ENCODE measurements at places on chromosomes 5 and 9.

DNA sequence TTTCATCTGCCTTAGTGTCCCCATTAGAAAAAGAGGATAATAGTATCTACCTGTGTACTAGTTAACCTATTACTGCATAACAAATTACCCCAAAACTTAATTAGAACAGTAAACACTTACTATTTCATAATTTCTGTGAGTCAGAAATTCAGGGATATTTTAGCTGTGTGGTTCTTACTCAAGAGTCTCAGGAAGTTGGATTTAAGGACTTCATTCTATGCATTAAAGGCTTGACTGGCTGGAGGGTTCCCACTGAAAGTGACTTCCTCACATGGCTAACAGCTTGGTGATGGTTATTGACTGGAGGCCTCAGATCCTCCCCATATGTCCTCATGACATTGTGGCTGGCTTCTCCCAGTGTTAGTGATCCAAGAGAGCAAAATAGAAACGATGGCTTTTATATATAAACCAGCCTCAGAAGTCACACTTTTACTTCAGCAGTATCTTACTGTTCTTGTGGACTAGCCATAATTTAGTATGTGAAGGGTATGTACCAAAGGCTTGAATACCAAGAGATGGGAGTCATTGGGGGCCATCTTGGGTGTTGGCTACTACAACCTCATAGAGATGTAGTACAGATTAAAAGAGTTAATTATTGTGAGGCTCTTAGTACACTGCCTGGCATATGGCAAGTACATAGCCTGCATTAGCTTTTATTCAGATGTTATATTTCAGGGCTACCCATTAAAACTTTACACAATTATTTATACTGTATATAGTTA lies 9.9 kb downstream of the RAD23B start:
- no peak for DNase-seq

GRCh38 chr5:152378730-152379129 lies 26.3 kb downstream of the NMUR2 start:
- DNase-seq = no peak

GRCh38 chr9:135456436-135457104 lies 23.0 kb upstream of the PPP1R26 start:
- no peak for DNase-seq

- DNase-seq = no peak
These were observed 829.0 kb downstream of the TLE4 start for GRCh38 chr9:80400624-80401230.

DNA sequence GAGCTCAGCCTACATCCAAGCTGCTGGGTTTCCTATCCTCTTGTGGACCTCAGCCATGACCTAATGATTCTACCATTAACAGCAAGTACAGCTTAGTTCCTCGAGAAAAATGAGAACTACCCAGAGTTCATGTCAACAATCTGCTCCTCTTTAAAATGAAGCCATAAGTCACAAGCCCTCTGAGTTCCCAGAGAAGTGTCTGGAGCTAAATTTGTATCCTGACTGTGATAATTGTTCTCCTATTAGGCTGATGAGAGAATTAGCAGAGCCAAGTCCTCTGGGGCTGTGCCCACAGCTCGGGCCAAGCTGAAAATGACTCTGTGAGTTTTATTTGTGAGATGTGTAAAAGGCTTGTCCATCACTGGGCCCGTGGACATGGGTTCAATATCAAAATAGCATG lies 145.1 kb upstream of the SMIM23 start:
- no peak for DNase-seq

- DNase-seq = no peak
These were observed 19.7 kb downstream of the MEGF9 start for GRCh38 chr9:120694559-120694958.

DNA sequence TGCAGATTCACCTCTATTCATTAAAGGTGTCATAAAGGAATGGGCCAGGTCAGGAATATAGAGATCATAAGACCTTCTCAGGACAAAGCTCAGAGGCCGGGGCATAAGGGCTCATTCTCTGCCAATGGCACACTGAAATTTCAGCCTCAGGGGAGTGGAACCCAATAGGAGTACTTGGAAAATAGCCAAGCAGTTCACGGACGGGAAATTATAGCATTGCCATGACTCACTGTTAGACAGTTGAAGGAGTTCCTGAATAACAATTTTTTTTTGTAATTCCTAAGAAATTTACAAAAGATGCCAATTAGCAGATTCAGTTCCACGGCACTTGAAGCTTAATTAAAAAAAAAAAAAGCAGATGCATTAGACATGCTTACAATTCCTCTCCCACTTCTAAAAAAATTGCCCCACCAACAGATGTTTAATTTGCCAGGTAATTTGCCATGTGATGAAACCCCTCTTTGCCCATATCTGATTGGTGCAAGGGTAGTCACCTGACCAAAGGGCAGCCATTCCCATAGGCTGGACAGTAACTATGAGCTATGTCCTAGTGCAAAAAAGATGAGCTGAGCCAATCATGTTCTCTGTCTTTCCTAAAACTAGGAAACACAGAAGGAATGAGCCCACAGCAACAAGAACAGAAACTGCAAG lies 58.6 kb downstream of the PTCD2 start:
- DNase-seq = no peak

DNA sequence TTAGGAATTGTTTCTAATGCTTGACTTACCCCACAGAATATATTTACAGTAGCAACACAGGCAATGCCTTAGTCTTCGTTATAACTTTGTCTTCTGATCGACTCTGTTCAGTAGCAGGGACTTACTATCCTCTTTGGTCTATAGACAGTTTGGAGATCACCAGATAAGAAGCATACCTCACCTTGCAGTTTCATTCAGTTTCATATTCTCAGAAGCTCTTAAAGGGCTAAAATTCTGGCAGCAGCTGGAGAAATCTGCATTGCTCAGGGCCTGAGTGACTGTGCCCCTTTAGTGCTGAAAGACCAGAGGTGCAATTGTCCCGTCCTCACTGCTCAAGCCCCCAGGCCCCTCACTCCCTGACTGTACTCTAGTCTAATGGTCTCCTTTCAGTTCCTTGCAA lies 26.0 kb downstream of the ZBTB43 start:
- peak; percentile 20 for DNase-seq

GRCh38 chr5:32678472-32678871 lies 32.6 kb upstream of the NPR3 start:
- DNase-seq = no peak

DNA sequence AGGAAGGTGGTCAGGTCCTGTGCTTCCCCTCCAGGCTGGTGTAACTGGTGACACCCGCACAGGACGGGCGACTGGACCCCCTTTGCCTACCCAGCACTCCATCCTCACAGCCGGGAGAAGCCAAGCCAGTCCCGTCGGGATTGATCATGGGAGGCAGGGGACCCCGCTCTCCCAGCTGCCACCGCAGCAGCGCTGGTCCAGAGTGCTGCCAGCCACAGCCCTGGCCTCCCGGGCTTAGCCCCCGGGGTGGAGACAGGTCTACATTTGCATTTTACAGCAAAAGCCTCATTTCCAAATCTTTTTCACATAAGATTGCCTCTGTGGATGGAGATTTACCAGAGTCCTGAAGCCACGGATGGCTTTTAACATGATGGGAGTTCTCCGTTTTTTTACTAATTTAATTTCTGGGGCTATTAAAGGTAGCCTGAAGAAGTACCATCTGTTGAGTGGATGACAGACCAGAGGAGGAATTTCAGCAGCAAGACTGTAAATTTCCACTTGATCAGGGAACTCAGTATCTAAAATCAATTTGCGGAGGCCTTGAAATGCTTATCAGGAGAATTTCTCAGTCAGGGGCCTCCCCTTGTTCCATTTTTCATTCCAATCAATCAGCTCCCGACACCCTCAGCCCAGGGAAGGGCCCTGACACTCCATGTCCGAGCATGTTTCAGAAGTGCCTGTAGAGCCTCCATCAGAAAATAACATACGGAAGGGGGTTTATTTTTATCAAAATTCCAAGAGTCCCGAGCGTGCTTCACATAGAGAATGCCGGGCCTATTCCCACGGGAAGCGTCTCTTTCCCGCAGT lies 80.6 kb downstream of the OLFM1 start:
- DNase-seq = no peak

GRCh38 chr9:91816356-91816755 lies 133.7 kb downstream of the ROR2 start:
- no peak for DNase-seq

DNA sequence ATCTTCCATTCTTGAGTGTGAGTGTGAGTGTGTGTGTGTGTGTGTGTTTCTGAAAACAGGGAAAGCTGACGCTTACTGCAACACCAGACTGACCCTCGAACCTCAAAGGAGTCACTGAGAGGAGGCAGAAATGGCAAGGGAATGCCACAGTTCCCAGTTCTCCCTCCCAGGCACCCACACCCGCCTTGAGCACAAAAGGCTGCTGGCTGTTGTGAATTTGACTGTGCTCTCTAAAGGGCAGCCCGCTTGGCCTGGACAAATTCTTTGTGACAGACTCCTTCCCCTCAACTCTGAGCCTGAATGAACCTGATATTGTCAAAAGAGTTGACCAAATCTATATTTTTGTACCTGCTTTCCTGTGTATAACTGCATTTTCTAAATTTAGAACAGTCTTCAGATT lies 245.7 kb upstream of the IRX2 start:
- DNase-seq = no peak

- DNase-seq = no peak
These were observed 94.9 kb downstream of the HTR4 start for GRCh38 chr5:148559461-148559860.

DNA sequence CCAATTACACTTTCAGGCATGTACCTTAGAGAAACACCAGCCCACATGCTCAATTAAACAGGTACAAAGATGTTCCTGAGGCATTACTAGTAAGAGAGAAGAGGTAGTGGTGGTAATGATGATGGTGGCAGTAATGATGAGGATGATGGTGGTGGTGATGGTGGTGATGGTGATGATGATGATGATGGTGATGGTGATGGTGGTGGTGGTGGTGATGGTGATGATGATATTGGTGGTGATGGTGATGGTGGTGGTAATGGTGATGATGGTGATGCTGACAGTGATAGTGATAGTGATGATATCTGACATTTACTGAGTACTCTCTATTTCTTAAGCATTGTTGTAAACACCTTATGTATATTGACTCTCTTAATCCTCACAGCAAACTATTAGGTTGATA lies 318.4 kb downstream of the NSG2 start:
- DNase-seq = no peak

DNA sequence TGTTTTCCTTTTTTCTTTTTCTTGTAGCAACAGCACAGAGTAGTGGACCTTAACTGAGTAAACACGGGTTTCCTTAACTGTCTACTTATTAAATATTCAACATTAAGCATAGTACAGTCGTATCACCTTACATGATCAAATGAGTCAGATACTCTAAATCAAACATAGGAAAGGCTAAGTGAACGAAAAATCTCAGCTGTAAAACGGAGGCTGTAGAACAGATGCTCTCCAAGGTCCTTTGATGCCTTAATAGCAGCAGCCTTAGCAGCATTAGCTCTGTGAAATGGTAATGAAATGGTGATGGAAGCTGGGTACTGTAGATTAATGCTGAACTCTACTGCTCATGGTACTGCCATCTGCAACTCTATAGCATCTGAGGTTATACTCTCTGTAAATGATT lies 1433.3 kb upstream of the C9orf72 start:
- DNase-seq = no peak

DNA sequence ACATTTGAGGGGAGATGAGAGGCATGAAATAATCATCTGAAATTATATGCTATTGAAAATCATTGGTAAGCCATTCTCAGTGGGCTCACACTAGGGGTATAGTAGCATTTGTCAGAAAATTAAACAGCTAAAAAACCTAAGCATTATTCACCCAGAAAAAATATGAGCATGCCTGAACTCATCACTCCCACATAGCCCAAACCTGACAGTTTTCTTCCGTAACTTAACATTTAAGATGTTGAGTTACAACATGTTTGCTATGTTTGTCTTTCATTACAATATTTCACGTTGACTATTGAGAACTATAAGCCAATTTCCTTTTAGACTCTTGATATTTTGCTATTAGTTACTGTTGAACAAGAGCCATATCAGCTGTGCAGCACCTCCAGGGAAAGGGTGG lies 23.5 kb upstream of the GHR start:
- DNase-seq = no peak

GRCh38 chr9:81470864-81471263 lies 218.5 kb downstream of the TLE1 start:
- DNase-seq = no peak

DNA sequence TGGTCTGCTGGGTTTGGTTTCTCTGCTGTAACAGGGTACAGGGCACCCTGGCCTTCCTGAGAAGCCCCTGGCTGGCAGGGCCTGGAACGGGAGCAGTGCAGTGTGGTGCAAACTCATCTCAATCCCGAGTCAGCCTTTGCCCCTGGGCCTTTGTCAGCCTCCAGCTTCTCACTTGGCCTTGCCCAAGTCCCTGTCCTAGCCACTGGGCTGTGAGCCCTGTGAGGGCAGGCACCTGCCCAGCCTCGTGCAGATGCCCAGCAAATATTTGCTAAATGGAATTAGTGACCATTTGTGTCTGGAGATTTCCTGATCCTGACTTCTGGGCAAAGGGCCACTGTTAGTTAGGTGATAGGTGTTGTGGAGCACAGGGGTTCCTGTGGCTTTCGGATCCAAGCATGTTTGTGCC lies 13.0 kb downstream of the RGS3 start:
- DNase-seq = no peak

DNA sequence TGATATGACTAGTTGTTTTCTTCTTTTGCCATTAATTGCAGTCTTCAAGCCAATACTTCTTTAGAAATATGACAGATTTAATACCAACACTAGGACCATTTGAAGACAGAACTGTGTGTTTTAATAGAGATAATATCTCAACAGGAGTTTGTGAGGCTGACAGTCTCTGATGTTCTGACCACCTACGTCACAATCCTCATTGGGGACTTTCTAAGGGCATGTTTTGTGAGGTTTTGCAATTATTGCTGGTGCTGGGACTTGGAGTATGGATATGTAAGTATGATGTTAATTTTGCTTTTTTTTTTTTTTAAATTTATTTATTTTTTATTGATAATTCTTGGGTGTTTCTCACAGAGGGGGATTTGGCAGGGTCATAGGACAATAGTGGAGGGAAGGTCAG lies 147.6 kb downstream of the ALDH1A1 start:
- no peak for DNase-seq

DNA sequence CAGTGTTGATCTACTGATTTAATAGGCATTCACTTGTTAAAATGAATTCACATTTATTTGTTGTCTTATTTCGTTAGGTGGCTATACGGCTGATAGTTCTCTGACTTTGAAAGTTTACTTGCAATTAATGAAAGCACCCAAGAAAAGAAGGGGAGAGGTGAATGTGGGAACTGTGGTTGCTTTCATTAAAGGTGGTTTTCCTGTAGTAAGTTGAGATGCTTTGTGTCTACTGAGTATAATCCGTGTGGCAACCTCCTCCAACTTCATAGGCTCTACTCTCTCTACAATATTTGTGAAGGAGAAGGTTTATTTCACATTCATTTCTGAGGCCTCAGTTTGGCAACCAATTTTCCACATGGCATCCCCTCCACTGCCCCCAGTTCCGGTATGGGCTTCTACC lies 12.8 kb upstream of the MACIR start:
- DNase-seq = no peak
